Upper lobe of left lung (tissue), 6 donors: ENCODE measurements at places on chromosomes 3 and 15.

DNA sequence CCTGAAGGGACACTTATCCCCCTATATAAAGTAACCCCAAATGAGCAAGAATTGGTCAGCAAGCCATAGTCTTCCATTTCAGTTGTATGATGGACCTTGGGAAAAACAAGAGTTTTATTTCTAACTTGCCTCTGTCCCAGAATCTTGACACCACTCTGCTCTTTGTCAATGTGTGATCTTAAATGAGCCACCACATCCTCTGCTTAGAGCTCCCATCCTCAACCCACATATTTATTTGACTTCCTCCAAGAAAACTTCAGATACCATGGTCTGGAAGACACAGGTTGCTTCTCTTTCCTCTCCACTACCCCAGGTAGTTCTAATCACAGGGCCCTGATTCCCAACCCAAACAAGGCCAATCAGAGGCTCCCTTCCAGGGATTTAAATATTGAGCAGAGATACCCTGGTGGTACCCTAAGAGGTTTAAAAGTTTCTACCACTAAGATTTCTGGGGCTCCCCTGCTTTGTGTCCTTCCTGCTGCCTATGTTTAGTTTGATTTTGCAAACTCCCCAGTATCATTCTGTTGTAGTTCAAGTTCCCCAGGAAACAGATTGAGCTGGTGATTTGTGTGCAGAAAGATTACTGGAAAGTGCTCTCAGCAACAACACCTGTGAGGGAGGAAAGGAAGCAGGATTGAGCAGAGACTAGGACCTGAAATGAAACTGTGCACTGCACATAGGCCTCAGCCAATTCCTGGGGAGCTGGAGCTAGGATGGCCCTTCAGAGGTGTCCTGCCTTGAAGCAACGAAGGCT lies 64.3 kb downstream of the MTHFS start:
- peaks cover 5% of the 10 kb centered on the region for H3K4me1 ChIP-seq
- no peak overlapping the region for H3K4me3 ChIP-seq
- no peaks in the 10 kb centered on the region for H3K27me3 ChIP-seq
- no peak for DNase-seq
- no peaks in the 10 kb centered on the region for H3K36me3 ChIP-seq

- H3K36me3 ChIP-seq: no peaks in the 10 kb centered on the region
- no peaks in the 10 kb centered on the region for H3K27me3 ChIP-seq
- no peak for DNase-seq
- H3K4me3 ChIP-seq: no peak overlapping the region
- H3K4me1 ChIP-seq: peaks cover 14% of the 10 kb centered on the region
These were observed 48.5 kb upstream of the SLC4A7 start for GRCh38 chr3:27532426-27533260.

DNA sequence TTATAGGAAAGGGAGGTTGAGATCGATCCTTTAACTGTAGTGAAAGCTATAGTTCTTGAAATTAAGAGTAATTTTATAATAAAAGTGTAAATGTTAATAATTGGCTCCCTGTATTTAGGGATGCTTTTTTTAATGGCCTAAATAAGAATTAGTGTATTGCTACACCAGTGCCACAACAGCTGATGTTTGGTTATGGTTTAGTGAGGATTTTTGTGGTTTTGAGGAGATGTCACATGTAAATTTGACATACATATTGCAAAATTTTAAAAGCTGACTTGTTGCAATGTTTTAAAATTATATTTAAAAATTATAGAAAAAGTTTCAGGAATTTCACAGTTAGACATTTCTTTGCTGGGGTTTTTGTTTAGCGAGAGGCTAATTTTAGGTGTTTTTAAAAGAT lies 3.9 kb downstream of the TSC22D2 start:
- H3K4me1 ChIP-seq: peaks cover 16% of the 10 kb centered on the region
- no peaks in the 10 kb centered on the region for H3K36me3 ChIP-seq
- peak overlapping the region; percentile 81 for H3K4me3 ChIP-seq
- H3K27me3 ChIP-seq: no peaks in the 10 kb centered on the region

- no peaks in the 10 kb centered on the region for H3K36me3 ChIP-seq
- no peak overlapping the region for H3K27ac ChIP-seq
- no peaks in the 10 kb centered on the region for H3K27me3 ChIP-seq
- no peak overlapping the region for H3K4me3 ChIP-seq
- no peaks in the 10 kb centered on the region for H3K4me1 ChIP-seq
These were observed 746.8 kb upstream of the LMCD1 start for GRCh38 chr3:7754653-7755441.

DNA sequence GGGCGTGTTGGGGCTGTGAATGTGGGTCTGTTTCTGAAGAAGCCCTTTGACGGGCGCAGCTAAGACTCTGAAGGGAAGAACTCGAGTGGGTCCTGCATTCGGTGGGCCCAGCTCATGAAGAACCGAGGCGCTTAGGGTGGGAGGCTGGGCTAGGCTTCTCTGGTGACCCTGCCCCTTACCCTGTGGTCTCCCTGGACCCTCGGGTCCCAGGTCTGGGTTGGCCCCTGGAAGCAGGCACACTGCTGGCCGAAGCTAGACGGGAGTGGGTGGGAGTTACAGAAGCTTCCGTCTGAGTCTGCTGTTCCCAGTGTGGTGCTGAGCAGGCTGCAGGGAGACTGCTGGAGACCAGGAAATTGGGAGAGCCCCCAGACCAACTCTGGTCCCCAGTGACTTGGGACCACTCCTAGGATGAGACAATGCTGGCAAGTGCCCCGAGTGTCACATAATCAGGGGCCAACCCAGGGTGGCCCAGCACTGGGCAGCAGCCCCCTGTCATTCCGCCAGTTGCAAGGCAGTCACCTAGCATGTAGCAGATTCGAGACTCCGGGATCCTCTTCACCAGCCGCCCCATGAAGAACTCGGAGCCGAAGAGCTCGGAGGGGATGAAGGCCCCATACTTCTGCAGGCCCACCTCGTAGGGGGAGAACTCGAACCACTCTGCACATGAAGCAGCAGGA lies 16.7 kb upstream of the EHD4 start:
- no peak for DNase-seq
- H3K36me3 ChIP-seq: no peaks in the 10 kb centered on the region
- peaks cover 5% of the 10 kb centered on the region for H3K4me1 ChIP-seq
- no peak overlapping the region for H3K4me3 ChIP-seq

DNA sequence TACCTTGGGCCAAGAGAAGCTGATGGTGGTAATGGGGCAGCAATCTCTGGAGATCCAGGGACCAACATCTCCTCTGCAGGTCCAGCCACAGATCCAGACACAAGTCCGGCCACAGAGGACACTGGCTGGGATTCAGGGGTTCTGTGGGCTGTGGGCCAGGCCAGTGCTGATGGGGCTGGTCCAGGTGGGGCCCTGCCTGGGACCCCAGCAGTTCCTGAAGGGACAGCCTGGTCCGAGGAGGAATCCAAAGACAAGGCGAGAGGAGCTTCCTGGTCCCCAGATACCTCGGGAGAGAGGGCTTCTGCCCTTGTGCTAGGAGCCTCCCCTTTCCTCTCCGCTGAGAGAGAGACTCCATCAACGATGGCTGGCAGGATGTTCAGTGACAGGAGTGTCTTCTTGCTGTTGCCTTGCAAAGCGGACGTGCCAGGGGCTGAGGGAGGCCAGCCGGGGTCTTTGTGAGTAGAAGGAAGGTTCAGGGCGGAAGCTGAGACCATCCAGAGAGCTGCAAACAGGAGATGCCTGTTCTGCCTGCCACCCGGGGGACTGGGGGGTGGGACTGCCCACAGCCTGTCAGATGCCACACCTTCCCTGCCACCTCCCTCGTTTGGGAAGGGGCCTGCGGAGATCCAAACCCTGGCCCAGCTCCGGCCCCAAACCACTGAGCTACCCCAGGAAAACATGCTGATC lies 24.5 kb upstream of the GOLGA6C start:
- H3K27me3 ChIP-seq: no peaks in the 10 kb centered on the region
- no peak overlapping the region for H3K27ac ChIP-seq
- no peak overlapping the region for H3K4me3 ChIP-seq
- H3K4me1 ChIP-seq: peaks cover 7% of the 10 kb centered on the region
- no peak for DNase-seq

DNA sequence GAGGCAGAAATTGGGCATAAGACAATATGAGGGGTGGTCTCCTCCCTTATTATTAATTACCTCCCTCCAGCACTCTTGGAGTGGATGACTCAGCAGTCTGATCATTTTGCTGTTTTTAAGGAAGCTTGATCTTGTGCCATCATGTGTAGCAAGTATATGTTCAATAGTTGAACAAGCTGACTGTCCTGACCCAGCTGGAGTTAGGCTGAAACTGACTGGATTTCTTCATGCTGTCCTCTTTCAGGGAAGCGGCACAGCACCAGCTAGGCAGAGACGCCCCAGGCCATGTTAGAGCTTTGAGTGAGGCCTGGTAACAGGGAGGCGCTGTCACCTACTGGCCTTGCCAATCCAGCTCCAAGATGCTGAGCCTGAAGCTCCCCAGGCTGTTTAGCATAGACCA lies 54.4 kb upstream of the KIF23 start:
- H3K27me3 ChIP-seq: no peaks in the 10 kb centered on the region
- no peaks in the 10 kb centered on the region for H3K36me3 ChIP-seq
- no peak for DNase-seq

DNA sequence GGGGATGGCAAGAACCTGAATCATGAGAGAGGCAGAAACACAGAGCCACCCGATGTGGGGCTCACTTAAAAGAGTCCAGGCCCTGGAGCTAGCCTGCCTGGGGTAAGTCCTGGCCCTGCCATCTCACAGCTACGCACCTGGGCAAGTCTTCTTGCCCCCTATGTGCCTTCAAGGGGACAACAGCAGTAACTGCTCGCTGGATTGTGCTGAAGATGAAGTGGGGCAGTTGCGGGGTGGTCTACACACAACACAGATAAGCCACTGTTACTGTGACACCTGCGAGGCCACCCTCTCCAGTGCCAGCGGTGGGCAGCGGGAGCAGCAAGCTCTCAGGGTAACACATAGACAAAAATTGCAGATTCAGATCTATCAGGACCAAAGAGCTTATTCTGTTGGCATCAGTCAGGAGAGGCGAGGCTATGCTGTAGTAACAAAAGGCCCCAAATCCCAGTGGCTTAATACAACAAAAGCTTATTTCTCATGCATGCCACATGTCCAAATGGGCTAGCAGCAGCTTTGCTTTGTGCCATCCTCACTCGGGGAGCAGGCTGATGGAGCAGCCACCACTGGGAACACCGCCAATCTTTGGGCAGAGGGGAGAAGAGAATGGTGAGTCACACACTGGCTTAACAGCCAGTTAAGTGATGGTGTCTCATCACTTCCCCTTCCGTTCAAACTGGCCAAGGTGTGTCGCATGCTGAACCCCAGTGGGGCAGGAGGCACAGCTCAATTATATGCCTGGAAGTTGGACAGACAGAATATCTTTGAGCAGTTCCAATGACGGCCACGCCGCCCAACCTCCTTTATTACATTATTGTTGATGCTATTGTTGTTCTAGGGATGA lies 78.3 kb downstream of the WNT7A start:
- no peaks in the 10 kb centered on the region for H3K4me1 ChIP-seq
- no peak for DNase-seq
- H3K27me3 ChIP-seq: no peaks in the 10 kb centered on the region

DNA sequence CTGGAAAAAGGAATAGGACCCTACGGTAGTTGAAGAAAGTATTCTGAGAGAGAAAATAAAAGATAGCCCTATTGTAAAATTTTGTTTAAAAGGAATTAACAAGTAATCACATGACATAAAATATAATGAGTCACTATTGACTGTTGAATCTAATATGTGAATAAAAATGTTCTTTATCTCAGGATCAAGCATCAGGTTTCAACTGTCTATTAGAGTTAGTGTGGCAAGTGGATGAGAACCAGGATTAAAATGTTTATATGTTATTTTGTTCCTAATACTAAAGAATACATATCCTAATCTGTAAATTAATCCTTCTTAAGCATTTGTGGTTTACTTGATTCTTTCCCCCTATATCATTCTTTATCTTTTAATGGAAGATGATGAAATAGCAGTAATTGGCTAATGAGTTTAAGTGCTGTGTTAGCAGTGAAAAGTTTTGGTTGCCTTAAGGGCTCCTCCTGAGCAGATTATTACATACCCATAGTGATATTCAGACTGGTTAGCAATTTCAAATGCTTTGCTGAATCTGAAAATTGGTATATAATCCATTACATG lies 101.8 kb upstream of the BCHE start:
- no peaks in the 10 kb centered on the region for H3K27me3 ChIP-seq
- DNase-seq: no peak
- no peaks in the 10 kb centered on the region for H3K4me1 ChIP-seq
- H3K4me3 ChIP-seq: no peak overlapping the region
- H3K36me3 ChIP-seq: no peaks in the 10 kb centered on the region
- no peak overlapping the region for H3K27ac ChIP-seq

GRCh38 chr15:29685156-29686078 lies 136.9 kb downstream of the TJP1 start:
- H3K27ac ChIP-seq: no peak overlapping the region
- no peaks in the 10 kb centered on the region for H3K36me3 ChIP-seq
- no peak overlapping the region for H3K4me3 ChIP-seq
- no peaks in the 10 kb centered on the region for H3K4me1 ChIP-seq
- DNase-seq: peak; percentile 15
- no peaks in the 10 kb centered on the region for H3K27me3 ChIP-seq

DNA sequence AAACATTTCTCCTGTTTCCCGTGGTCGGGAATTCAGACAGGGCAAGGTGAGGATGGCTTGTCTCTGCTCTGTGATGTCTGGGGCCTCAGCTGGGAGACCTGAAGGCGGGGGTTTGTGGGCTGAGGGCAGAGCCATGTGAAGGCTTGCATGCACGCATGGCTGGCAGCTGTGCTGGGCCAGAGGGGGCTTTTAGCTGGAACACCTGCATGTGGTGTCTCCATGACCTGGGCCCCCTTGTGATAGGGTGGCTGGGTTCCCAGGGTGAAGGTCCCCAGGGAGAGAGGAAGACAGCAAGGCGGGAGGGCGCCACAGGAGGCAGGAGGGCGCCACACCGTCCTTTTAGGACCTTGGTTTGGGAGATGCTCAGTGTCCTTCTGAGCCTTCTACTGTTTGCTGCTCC lies 101.6 kb upstream of the PRR23E start:
- DNase-seq: no peak
- H3K4me1 ChIP-seq: no peaks in the 10 kb centered on the region
- H3K4me3 ChIP-seq: no peak overlapping the region
- H3K36me3 ChIP-seq: no peaks in the 10 kb centered on the region

GRCh38 chr15:51750792-51751696 lies at the start of gene TMOD2:
TSS of gene TMOD2 (plus strand) at chr15:51751597. CDS start at chr15:51766442, 14,845 bp downstream.
- peak within 1 kb of the TSS; percentile 26 for H3K27ac ChIP-seq
- peak; percentile 94 for DNase-seq
- peak within 1 kb of the TSS; percentile 86 for H3K4me3 ChIP-seq
- peaks cover 8% of the 10 kb centered on the region for H3K4me1 ChIP-seq
- H3K27me3 ChIP-seq: no peaks in the 10 kb centered on the region

GRCh38 chr3:124761250-124761796 lies 31.1 kb downstream of the UMPS start:
- no peak overlapping the region for H3K4me3 ChIP-seq
- no peak overlapping the region for H3K27ac ChIP-seq
- DNase-seq: peak; percentile 82
- peaks cover 11% of the 10 kb centered on the region for H3K4me1 ChIP-seq

- peak overlapping the region; percentile 12 for H3K27ac ChIP-seq
- DNase-seq: no peak
- no peaks in the 10 kb centered on the region for H3K36me3 ChIP-seq
- H3K4me3 ChIP-seq: no peak overlapping the region
- H3K4me1 ChIP-seq: peaks cover 20% of the 10 kb centered on the region
These were observed 81.4 kb downstream of the TM4SF4 start for GRCh38 chr3:149555927-149556326.

- no peak overlapping the region for H3K4me3 ChIP-seq
- H3K27me3 ChIP-seq: no peaks in the 10 kb centered on the region
- DNase-seq: no peak
- no peaks in the 10 kb centered on the region for H3K4me1 ChIP-seq
- H3K27ac ChIP-seq: no peak overlapping the region
These were observed 356.2 kb downstream of the SV2B start for GRCh38 chr15:91456251-91456718.
